ENCODE measurements at places on chromosomes 1 and 21.

DNA sequence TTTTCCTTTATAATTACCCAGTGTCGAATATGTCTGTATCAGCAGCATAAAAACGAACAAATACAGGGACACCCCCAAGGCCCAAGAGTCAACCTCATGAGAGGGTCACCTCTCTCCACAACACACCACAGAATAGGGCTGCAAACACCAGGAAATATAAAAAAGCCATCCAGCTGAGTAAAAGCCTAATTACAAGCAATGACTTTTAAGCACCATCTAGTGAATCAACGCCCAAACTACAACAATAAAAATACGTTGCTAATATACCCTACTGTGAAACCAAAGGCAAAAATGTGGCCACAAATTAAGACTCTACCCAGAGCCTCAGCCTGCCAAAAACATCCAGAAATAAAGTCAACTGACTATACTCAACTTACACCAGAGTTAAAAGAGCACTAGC is 817.9 kb upstream of the NEGR1 start:
- DNase-seq: no peak

DNA sequence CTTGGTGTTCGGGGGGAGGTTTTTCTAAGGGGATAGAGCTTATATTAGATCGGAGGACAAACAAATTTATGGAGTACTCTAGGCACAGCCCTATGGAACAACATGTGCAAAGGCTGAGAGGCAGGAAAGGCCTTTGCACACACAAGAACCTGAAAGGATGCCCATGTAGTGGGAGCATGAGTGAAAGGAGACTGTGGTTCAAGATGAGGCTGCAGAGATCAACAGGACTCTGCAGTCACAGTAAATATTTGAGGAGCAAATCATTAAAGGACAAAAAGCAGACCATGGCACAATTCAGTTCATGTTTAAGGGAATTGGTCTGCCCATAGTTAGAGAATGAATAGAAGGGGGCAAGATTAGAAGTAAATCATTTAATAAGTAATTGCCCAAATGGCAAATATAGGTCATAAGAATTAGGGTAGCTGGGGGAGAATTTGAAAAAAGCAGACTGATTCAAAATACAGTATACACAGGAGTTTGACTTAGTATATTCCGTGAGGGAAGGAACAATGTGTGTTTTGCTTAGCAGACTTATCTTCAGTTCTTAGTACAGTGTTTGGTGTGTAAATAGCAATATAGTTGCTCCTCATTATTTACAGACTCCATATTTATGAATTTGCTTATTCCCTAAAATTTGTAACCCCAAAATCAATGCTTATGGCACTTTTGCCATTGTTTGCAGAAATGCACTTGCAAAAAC is 268.1 kb downstream of the SEC16B start:
- no peak for DNase-seq

GRCh38 chr1:180622658-180623508 is 8.9 kb upstream of the XPR1 start:
- no peak for DNase-seq

GRCh38 chr1:17301767-17302166 is 6.2 kb upstream of the PADI4 start:
- no peak for DNase-seq

- DNase-seq: no peak
Measured at GRCh38 chr1:78275906-78276685, 214.7 kb upstream of the PTGFR start.

DNA sequence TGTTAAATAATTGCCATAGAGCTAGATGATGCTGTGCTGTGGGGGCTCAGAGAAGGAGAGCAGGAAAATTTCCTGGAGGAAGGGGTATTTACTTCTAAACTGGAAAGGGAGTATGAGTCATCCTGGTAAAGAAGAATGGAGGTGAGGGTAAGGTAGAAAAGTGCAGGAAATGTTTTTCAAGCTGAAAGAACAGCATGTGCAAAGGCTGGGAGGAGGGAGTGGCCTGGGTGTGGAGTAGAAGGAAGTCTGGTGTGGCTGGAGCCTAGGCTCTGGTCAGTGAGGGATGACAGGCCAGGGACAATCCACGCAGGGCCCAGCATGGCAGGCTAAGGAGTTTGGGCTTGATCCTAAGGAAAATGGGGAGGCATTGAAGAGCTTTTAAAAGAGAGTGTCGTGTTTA is 45.9 kb downstream of the MATN1 start:
- no peak for DNase-seq

DNA sequence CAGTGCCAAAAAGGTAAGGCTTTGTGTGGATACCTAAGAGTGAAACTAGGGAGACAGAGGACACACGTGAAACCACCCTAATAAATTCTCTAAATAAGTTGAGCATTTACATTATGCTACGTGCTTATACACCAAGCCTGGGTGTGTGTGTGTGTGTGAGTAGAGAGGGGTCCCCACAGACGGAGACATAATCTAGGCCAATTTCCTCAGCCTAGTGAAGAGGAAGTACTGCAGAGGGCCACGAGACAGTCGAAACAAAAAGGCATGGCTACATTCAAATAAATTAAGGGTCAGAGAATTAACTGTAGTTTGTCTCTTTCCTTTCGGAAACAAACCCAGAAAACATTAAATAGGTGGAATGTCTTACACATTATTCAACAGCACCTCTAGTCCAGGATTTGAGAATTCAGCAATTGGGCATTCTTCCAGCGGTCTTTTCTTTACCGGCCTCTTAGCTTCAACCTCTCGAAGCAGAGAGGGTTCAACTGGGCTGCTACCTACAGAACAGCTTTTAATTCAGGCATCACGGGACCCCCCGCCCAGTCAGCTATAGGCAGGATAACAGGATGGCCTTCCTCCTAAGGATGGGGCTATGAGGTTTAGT is 75.0 kb downstream of the DESI2 start:
- DNase-seq: no peak

- no peak for DNase-seq
Measured at GRCh38 chr1:7824701-7825100, 28.2 kb downstream of the UTS2 start.

- no peak for DNase-seq
Measured at GRCh38 chr1:220213382-220213983, 58.8 kb downstream of the RAB3GAP2 start.

DNA sequence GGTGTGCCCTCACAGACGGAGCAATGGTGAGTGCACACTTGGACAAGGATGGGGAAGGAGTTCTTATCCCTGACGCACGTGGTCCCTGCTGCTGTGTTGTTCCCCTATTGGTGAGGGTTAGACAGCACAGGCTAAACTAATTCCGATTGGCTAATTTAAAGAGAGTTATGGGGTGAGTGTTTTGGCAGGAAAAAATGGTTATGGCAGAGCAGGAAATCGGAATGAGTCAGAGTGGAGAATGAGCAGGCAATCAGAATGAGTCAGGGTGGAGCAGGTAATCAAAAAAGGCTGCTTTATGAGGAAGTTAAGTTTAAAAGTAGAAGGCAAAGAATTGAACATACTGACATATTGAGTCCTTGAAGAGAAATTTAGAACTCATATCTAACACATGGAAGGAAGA is 100.5 kb downstream of the NGF start:
- no peak for DNase-seq

DNA sequence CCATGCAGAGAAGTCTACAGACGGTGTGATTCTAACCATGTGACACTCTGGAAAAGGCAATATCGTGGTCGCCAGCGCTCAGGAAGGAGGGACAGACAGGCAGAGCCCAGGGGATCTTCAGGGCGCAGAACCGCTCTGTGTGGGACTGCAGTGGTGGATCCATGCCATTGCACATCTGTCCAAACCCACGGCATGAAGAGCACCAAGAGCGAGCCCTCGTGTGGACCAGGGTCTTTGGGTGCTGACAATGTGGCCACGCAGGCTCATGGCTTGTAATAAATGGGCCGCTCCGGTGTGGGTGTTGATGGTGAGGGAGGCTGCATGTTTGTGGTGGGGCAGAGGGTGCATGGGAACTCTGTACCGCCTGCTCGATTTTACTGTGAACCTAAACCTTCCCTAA is 25.3 kb upstream of the POFUT2 start:
- DNase-seq: no peak

- no peak for DNase-seq
Measured at GRCh38 chr21:28135646-28136045, 857.0 kb downstream of the LTN1 start.

GRCh38 chr1:189036628-189037027 is 1441.0 kb downstream of the BRINP3 start:
- DNase-seq: no peak

Data from D721Med (cell line).